Left renal pelvis (tissue), 4 donors: ENCODE measurements at places on chromosomes 5 and 9.

GRCh38 chr5:179194201-179194910 is 134.2 kb downstream of the ZNF354C start:
- DNase-seq: no peak

DNA sequence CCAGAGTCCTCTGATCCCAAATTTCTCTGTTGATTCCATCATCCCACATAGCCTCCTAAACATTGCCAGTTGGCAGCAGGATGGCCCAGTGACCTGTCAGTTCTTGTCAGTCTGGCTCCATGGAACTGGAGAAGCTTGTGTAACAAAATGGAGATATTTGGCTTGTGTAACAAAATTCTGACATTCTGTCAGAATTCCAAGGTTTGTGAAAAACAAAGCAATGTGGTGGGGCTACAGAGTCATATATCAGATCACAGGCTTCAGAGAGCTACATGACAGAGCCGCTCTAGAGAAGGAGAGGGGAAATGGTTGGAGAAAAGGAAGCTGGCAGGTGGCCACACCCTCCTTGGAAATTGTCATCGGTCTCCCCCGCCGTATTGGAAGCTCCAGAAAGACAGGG is 75.4 kb upstream of the MAN2A1 start:
- DNase-seq: no peak

GRCh38 chr9:113602126-113603047 is 138.9 kb downstream of the RGS3 start:
- DNase-seq: no peak

DNA sequence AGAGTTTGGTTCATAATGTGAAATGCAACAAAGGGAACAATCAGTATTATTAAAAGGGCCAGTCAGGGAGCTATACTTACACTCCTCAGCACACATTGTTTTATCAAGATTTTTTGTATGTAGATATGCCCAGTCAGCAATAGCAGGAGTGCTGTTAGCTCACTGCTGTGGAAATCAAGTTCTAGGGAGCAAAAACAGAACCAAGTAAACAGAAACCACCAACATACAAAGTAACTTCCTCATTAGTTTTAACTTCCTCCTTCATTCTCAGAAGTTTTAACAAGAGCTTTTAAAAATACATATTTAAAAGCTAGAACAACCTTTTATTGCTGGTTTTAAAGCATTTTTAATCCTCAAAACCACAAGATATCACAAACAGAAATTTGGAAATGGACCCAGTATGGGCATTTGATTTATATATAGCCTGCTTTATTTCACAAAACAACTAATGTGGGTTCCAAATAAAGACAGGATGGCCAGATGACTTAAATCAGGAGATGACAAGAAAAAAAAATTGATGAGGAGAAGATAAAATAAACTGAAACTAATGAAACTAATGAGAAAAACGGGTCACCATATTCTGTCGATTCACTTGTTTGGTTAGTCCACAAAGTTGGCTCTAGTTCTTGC is 178.5 kb downstream of the ADAMTS12 start:
- no peak for DNase-seq

- no peak for DNase-seq
These were observed 347.4 kb downstream of the PSAT1 start for GRCh38 chr9:78644359-78644758.

- no peak for DNase-seq
These were observed 24.7 kb downstream of the FBXL7 start for GRCh38 chr5:15524712-15525111.

DNA sequence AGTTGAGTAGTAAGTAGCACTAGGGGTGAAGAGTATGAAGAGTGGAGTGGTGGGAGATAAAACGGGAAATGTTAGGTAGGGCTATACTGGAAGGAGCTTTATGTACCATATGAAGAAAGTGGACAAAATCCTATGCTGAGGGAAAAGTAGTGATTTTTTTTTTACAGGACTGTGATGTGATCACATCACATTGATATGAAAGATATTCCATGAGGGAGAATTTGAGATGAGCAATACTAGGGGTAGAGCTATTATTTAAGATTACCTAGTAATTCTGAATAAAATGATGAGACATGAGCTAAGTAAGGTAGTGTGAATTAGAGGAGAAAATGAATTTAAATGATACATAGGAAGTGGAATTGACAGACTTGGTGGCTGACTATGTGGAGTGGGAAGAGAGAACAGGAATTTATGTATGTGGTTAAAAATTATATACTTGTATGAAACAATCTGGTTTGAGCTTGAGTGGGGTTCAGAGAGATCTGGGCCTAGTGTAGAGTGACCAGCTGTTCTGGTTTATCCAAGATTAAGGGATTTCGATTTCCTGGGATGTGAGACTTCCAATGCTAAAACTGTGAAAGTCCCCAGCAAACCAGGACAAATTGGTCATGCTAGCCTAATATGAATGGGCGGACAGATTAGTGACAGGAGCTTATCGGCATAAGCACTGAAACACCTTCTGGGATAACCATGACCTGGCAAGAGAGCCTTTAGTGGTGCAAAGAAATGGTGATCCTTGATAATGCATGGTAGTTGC is 29.3 kb upstream of the STOM start:
- no peak for DNase-seq

DNA sequence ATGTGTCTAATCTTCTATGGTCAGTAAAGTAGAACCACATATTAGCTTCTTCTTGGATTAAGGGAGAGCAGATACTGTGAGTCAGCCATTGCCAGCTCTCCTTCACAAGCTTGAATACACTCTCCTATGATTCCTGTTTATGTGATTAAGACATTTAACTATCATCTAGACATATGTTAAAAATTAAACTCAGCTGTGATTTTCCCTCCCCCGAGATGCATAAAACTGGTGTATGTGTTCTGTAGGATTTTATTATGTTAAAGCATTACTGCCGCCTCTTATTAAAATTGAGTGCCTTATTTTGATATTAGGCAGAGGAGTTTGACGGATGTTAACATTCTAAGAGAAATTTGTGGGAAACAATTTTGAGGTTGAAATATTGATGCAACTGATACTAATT is 114.6 kb downstream of the ACTBL2 start:
- DNase-seq: no peak

DNA sequence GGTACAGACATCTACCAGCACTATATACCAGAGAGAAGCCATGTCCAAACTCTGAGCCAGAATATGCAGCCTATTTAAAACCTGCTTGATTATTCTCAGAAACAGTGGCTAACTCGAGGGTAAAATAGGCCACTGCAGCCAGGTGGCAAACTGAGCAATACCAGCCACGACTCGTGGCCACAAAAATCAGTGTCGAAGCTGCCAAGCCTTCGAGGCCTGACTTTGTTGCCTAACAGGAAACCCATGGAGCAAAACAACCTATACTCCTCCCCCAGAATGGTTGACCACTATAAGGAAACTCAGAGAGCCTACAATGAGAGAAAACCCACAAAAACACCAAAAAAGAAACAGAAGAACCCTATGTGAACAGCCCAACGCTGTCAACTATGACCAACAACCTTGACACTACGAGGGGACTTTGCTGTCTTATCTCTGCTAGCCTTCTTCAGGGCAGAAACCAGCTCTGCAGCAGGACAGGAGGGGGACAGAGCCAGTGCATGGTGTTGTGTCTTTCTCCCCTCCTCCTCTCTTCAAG is 133.8 kb downstream of the TMEM174 start:
- DNase-seq: no peak

DNA sequence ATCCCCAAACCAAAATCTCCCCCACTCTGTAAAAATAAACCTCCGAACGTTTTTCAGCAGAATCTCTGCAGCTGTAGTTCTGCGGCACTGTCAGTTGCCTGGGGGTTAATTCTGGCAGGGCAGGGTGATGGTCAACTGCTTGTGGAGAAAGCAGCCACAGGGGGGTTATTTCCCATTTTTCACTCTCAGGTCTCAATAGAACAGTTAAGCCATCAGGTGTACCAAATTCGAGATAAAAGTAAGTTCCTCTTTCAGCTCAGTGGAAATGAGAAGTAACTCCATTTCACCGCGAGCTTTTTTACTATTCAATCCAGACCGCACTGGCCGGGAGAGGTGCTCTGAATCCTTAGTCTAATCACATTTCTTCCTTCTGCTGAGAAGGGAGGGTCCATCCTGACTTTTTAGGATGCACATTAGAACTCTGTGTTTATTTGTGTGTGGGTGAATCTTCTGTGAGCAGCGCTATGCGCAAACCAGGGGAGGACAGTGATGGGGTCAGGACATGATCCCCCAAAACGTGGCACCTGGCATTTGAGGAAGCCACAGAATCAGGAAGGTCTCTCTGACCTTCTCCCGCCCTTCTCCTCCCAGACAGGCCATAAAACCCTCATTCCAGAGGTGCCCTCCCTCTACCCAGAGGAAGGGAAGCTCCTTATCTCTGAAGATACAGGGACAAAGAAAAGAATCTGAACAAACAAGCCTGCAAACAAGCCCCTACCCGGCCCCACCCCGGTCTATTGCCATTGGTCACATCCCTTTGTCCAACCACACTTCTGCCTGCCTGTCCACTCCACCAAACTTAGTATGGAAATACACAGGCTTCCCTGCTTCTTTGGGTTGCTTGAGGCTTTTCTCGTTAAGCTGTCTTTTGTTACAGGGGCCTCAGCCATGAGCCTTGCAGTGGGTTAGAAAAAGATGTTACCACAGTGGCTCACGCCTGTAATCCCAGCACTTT is 229.0 kb downstream of the ROR2 start:
- DNase-seq: no peak

GRCh38 chr9:6739218-6739617 is 18.6 kb upstream of the KDM4C start:
- DNase-seq: no peak

- no peak for DNase-seq
These were observed 331.9 kb upstream of the GRIA1 start for GRCh38 chr5:153158608-153159007.

DNA sequence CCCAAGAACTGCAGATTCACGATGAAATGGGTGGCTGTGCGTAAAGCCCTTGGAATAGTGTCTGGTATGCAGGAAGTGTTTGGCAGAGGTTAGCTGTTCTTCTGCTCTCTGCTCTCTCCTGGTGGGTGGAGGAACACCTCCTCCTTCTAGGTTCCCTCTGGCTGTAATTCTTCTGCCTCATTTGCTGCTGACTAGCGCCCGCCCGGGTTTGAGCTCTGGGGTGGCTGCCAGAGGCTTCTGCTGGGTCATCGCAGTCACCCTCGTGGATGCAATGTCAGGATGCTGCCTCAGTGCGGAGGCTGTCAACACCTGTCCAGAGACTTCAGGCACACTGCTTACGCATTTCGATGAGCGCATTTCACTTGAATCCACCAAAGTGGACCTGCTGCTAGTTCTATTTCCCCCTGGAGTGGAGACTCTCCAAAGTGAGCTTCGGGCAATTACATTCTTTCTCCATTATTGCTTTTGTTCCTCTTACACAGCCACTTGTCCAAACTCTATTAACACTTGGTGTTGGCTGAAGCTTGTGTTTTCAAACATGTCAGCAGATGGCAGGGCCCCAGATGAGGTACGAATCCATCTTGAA is 11.7 kb downstream of the DOCK2 start:
- no peak for DNase-seq

- DNase-seq: no peak
These were observed 34.9 kb downstream of the UBTD2 start for GRCh38 chr5:172248637-172249036.

DNA sequence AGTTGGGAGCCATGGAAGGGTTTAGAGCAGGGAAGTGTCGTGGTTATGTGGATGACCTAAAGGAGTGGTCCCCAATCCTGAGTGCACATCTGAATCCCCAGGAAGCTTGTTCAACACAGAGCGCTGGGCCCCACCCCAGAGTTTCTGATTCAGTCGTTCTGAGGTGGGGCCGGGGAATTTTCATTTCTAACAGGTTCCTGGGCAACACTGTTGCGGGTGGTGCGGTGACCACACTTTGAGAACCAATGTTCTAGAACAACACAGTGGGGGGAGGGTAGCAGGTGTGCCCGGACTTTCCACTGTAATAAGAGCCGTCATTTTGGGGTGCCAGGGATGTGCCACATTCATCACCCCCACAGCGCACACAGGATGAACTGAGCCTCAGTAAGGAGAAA is 39.3 kb downstream of the DUSP1 start:
- DNase-seq: no peak

DNA sequence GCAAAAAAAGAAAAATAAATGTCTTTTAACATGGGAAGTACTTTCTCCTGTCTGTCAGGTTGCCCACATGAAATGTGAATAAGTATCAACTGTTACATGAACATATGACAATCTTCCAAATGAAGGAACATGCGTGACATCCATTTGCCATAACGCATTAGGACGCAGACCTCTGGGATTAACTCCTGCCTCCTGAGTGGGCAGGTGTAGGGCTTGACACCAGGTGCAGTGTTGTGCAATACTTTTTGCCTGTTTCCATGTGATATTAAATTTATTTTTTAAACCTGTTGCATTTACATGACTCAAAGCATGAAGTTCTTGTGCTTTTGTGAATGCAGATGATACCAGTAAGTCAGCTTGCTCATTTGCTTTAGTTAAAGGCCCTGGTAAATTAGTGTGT is 8.7 kb upstream of the TMEM141 start:
- DNase-seq: no peak

DNA sequence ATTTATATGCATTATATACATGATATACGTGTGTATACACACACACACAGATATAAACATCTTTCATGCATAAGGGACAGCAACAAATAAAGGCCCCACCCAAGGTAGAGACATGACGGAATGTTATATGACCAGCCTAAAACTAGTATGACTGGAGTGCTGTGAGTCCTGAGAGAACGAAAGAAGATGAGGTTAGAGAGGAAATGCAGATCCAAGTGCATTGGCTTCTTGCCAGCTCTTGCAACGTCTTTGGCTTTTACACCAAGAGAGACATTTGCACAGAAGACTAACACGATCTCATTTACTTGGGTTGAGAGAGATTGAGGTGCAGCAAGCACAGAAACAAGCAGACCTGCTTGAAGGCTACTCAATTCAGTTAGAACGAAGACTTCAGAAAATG is 23.0 kb downstream of the CDH10 start:
- DNase-seq: no peak

- DNase-seq: no peak
These were observed 106.4 kb upstream of the ELL2 start for GRCh38 chr5:96067894-96068614.

DNA sequence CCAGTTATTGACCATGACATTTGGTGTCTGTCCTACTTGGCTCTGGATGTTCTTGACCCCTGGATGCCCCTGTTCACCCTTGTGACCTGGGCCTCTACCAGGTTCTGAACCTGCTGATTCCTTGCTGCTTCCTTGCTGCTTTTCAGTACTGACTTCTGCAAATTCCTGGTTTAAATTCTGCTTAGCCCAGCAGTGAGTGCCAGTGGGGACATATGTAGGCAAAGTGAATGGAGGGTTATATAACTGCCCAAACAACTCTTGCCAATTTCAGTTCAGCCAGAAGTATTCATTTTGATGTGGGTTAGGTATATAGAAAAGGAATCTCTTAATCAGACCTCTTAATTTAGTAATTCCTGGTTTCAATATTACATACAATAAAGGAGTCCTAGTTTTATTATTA is 220.6 kb downstream of the TAF11L14 start:
- no peak for DNase-seq

- no peak for DNase-seq
These were observed 167.5 kb downstream of the NMUR2 start for GRCh38 chr5:152237531-152237930.
